ENCODE measurements at places on chromosomes 4 and X. TPM values are rescaled to one million over a fixed set of nuclear protein-coding genes. Genes with fewer than 3 reads are reported as not detected.

The HPGDS gene
- not detected for polyA plus RNA-seq

The TKTL1 gene
- polyA plus RNA-seq: not detected

The ZCCHC18 gene
- 0.48 TPM for polyA plus RNA-seq

The SLC25A53 gene
- polyA plus RNA-seq: 5.9 TPM

The NXF2B gene
- polyA plus RNA-seq: not detected

The VCX3A gene
- polyA plus RNA-seq: not detected

The MAGEC2 gene
- polyA plus RNA-seq: not detected

The SFRP2 gene
- polyA plus RNA-seq: 0.32 TPM

The SUPT20HL1 gene
- polyA plus RNA-seq: not detected

The NEXMIF gene
- under 0.01 TPM for polyA plus RNA-seq

The PNCK gene
- not detected for polyA plus RNA-seq

The MBTPS2 gene
- 29.0 TPM for polyA plus RNA-seq

The CHM gene
- polyA plus RNA-seq: 22.4 TPM

The RTL9 gene
- 0.18 TPM for polyA plus RNA-seq

The CASP3 gene
- 41.1 TPM for polyA plus RNA-seq

DNA sequence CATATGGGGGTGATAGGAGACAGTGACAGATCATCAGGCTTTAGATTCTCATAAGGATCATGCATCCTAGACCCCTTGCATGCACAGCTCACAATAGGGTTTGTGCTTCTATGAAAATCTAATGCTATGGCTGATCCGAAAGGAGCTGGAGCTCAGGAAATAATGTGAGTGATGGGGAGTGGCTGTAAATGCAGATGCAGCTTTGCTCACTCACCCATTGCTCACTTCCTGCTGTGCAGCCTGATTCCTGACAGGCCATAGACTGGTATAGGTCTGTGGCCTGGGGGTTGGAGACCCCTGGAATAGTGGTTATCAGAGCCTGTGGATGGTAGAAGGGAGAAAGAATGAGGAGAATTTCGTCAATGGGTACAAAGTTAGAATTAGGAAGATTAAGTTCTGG lies 2751.1 kb downstream of the ARAP2 start:
- DNase-seq: no peak

GRCh38 chrX:40573763-40574162 lies 7.0 kb upstream of the ATP6AP2 start:
- DNase-seq: peak; percentile 7

GRCh38 chr4:86741846-86742245 lies 107.3 kb downstream of the SLC10A6 start:
- no peak for DNase-seq

GRCh38 chr4:71814433-71814832 lies 30.6 kb upstream of the GC start:
- no peak for DNase-seq

DNA sequence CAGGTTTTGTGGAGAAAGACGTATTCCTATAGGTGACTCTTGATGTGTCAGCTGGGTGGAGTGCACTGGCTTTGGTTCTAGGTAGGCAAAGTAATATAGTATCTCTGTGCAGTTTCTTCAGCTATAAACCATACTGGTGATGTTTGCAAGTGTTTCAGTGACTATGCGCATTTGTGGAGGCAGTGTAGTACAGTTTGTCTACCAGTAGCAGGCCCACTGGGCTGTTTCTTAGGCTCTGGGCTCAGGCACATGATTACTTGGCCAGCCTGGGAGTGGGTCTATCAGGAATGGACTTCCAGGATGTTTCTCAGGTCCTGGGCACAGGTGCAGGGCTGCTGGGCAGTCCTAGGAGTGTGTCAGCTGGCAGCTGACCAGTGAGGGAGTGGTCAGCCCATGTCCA lies 51.9 kb upstream of the INTU start:
- no peak for DNase-seq

DNA sequence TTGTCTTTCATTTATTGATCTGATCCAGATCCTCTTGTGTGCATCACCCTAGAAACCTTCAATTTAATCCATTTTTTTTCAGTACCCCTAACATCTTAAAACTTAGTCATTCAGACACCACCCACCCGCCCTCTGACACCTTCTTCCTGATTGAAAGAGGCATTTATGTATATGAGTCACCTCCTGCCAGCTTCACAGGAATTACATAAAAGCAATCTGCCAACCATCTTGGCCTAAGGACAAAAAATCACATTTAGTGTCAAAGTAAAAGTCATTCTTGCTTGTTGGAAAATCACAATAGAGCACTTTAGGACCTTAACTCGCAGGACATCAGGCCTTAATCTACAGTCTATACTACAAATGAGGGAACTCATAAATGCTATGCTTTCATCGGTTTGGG lies 52.1 kb downstream of the NDST3 start:
- peak; percentile 54 for DNase-seq

DNA sequence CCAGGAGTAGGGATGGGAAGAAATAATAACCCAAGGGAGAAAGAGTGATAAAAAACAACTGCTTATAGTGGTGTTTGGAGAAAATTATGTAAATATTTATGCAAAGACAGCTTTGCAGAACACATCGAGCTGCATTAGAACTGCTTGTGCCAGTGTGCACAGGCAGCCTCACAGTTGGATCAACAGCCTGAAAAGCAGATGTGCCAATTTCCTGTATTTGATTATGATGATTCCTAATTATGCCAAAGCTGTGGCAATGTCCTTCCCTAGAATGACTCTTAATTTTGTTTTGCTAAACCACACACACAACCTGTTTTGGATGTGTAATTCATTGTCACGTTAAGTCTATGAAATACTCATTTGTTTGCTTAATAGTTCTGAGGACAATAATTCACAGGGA lies 30.6 kb upstream of the ANTXR2 start:
- no peak for DNase-seq

DNA sequence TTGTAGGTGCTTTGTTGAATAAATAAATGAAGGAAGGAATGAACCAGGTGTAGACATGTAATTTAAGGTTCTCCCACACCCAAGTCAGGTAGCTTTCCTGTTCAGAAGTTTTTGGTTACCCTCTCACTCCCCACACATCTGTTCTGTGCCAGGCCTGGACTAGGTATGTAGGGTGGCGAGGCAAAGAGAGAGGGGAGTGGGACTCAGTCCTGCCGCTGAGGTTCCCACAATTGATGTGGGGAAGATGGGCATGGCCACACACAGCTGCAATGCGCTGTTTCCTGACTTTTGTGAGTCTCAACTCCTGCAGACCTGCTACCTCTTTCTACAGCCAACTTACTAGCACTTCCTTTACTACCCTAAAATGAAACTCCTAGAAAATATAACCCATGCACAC lies 88.9 kb downstream of the RTL5 start:
- no peak for DNase-seq

DNA sequence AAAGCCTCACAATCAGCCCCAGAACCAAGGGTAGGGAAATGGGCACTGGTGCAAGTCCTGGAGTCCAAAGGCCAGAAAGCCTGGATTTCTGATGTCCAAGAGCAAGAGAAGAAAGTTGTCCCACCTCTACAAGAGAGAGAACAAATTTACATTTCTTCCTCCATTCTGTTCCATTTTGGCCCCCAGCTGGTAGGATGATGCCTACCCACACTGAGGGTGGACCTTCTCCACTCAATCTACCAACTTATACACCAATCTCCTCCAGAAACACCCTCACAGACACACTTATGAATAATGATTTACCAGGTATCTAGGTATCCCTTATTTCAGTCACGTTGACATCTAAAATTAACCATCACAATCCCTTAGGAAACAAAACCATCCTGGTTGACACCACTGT lies 367.8 kb upstream of the GRIA3 start:
- no peak for DNase-seq

- DNase-seq: no peak
Observed at GRCh38 chr4:1783015-1783414, 10.1 kb upstream of the FGFR3 start.

GRCh38 chr4:1207603-1208265 lies 35.4 kb upstream of the SPON2 start:
- peak; percentile 95 for DNase-seq

- no peak for DNase-seq
Observed at GRCh38 chrX:54483946-54484345, 12.1 kb downstream of the FGD1 start.

DNA sequence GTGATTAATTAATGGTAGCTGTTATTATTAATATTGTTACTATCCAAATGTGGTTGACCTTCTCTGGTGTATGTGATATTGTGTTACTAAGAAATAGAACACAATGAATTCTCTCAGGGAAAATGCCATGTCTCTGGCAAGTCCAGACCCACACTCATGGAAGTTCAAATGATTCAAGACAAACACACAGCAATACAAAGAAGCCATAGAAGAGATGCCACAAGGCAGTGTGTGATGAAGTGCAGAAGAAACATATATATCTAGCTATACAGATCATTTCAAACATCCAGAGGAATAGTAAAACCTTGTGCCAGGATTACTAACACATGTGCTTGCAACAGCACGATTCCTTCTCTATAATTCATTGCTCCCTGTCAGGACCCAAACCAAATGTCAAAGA lies 93.1 kb upstream of the SOD3 start:
- DNase-seq: no peak

GRCh38 chr4:142875117-142875516 lies 29.0 kb upstream of the INPP4B start:
- no peak for DNase-seq

DNA sequence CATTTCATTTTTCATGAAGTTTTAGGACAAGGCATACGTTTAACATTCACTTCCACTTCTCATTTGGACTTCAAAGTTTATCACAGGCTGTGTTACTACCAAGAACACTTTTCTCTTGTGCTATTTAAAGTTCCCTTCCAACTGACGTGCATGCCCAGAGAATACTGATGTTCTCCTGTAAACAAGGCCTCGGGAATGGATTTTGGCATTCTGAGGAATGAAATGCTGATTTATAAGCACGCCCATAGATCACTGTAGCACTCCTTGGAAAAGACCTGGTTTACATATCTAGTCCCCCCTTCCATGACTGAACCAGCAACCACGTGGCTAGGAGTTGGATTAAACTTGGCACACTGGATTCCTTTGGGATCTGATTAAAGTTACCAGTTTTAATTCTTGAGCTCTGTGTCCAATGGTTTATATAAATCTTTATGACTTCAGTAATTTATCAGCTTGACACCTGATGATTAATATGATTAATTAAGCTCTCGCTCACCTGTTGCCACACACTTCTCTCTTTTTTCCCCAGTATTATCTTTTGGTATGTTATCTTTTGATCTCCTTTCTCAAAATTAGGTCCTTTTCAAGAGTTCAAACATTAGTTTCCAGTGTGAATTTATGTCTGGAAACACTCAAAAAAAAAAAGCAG lies 122.4 kb upstream of the HAND2 start:
- no peak for DNase-seq

DNA sequence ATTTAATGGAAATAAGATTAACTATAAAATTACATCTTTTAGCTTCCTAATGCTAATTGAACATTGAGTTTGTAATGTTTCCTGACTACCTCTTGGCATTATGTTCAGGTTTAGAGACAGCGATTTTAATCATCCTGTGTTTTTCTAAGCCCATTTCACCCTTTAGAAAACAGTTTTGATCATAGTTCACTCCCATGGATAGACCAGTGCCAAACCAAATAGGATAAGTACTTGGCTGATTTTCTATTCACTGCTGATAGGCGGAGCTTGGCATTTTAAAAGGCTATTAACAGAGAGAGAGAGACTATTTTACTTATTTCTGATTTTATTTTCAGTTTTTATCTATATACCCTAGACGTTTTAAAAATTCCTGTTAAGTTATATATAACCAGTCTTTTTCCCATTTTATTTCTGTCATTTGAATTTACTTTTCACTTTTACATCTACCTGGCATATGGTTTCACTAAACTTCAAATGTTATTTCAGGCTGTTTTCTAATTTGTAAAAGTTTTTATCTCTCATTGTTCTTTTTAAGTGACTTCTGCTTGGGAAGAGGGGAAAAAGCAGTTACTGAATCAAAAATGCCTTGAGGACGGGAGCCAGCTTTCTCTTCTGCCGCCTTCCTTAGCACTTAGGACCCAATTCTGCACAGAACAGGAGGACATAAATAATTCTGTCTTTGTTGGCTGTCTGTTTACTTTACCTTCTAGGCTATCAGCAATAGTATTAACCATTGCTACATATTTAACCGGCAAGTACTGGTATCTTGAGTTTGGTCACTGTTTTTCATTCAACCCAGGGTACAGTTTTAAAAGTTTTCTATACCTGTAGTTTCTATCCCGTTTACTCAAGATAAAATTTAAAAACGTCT lies 46.4 kb downstream of the SGMS2 start:
- DNase-seq: no peak

GRCh38 chrX:38426785-38427184 lies 74.4 kb downstream of the OTC start:
- peak; percentile 0 for DNase-seq

DNA sequence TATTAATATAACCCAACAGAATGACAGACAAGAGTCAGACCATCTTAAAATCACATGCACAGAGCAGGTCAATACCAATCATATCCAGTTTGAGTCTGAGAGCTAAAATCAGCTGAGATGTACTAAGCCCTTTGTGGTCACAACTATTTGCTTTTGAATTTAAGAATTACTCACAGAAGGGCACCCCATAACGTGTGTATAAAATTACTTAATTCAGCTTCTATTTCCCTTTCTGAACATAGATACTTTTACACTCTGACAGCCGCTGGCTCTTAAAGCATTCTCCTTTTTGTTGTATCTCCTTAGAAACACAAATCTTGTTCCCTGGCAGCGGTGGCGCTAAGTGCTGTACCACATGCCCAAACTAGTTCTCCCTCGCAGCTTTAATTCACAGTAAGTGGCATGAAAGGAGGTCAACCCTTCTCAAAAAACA lies 14.8 kb upstream of the PPARGC1A start:
- DNase-seq: peak; percentile 32

GRCh38 chr4:37631551-37631950 lies 54.6 kb downstream of the RELL1 start:
- peak; percentile 73 for DNase-seq

GRCh38 chr4:84606645-84607044 lies 23.7 kb downstream of the CDS1 start:
- DNase-seq: no peak

Data from fibroblast of lung (primary cell).